ENCODE measurements at places on chromosomes 12 and 14.

DNA sequence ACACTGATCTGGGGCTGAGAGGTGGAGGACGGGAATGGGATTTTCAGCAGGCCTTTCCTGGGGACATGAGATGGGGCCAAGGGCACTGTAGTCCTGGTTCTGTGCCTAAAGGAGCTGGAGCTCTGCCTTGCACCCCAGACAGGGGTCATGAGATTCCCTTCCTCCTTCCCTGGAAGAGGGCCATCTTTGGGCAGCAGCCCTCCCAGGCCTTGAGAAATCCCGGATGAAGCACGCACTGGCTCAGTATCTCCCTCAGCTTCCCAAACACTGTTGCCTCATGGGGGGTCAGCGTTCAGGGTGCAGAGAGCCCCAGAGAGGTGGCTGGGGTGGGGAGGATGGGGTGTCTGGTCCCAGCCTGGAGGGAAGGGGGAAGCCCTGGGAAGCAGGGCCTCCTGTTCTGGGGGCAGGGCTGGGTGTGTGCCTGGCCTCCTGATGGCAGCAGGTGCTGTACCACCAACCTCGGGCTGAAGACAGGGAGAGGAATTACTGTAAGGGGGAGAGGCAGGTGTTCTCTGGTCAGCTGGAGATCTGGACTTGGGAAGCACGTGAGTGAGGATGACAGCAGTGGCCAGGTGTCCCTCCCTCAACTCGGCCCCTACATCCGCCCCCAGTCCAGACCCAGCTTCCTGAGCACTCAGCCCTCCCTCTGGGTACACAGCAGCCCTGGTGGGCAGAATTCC, 8.4 kb upstream of the NR4A1 start:
- DNase-seq = no peak

GRCh38 chr12:93603762-93604161, 31.3 kb downstream of the SOCS2 start:
- DNase-seq = no peak

DNA sequence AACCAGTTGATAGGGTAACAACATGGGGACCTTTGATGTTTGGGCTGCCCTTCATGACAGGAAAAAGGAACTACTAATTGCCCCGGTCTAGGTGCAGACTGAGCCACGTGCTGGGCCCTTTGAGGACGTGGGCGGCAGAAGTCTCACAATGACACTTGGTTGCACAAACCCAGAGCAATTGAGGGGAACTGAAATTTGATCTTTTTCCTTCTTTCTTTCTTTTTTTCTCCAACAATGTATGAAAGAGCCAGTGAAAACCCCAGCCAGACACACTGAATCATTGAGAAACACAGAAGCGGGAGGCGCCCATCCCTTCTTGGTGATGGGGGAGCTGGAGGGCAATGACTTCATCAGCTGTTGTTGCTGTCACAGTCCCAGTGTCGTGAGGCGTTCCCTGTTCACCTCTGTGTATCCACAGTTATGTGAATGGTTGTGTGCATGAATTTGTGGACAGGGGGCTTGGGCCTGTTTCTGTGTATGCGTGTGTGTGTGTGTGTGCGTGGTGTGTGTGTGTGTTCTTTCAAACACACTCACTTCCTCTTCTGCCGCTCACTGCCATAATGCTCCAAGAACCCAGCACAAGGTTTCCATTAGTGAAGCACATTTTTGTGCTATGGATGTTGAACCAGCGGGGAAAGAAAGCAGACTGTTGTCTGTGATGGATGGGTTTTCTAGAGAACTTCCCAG, 137.5 kb upstream of the CCND2 start:
- DNase-seq = peak; percentile 69

GRCh38 chr12:98403936-98404335, 111.5 kb upstream of the TMPO start:
- no peak for DNase-seq
